NCI-H1436 treated with DMSO at 0.1 percent for 48 hours (cell line): ENCODE measurements at places on chromosomes 16 and 17.

- no peak for DNase-seq
Observed at GRCh38 chr17:17125136-17126084, 80.7 kb downstream of the PLD6 start.

DNA sequence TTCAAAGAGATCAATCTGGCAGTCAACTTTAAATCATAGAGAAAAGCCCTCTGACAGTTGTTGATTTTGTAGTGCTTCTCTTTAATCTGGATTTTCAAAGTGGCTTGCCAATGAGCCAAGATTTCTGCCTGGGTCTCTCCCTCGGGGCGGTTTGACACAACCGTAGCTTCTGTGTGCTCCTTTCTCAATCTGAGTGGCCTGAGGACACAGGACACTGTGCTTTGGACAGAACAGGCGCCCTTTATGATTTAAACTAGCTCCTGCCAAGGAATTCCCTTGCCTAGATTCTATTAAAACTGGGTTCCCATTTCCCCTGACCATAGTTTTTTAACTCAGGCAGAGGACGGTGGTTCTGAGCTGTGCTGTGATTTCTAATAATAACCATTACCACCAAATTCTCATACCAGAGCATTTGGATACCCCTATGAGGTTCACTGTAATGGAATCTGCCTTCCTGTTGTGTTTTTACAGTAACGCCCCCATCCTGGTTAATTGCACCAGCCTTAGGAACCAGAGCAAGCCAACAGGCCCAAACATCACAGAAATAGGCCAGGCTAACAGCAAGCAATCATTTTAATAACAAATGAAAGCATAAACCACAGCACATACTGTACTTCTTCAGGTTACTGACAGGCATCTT, 4.0 kb downstream of the ZFHX3 start:
- DNase-seq = no peak

- no peak for DNase-seq
Observed at GRCh38 chr17:50561746-50562141, 1.2 kb downstream of the CACNA1G start.

- DNase-seq = no peak
Observed at GRCh38 chr16:4508806-4509205, 29.8 kb downstream of the CDIP1 start.

GRCh38 chr17:64635647-64636305, 26.3 kb downstream of the SMURF2 start:
- DNase-seq = no peak

DNA sequence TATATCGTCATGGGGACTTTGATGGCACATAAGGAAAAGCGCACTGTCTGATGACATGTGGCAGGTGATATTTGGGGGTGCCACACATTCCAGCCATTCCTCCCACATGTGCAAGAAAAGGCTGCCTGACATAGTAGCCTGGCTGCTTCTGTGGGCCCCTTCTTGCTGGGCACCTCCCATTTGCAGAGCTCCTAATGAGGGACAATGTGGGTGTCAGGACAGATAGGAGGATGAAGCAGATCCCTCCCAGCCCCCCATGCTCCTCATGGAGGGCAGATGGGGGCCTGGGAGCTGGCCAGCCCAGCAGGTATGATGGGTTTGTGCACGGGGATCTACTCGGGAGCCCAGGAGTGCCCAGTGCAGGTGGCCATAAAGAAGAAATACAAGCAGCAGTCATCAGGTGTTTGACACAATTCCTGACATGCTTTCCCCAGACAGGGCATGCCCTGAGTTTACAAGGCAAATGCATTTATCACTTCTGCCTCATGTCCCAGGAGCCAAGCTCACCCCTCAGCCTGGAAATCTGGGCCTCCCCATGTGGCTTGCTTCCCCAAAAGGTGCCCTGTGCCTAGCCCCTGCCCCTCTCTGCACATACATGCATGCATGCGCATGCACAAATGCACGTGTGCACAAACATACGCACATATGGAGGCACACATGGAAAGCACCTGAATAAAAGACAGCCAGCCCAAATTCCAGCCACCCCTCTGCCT, 260.6 kb upstream of the RPL38 start:
- DNase-seq = no peak

GRCh38 chr16:70393662-70394061, 45.2 kb downstream of the ST3GAL2 start:
- DNase-seq = no peak

DNA sequence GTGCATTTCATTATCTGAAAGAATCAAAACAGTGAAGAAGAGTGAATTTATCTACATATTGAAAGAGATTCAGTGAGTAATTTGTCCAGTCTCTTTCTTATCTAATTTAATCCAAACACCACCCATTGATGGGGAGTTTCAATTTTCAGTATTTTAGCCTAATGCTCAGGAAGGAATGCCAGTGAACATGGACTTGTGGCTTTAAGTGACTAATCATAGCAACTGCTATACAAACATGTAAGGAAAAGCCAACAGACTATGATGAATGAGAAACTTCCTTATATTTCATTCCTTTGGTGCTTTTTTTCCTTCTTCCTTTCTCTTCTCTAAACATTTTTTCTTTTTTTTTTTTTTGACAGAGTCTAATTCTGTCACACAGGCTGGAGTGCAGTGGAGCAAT, 885.8 kb downstream of the KCNJ2 start:
- no peak for DNase-seq

DNA sequence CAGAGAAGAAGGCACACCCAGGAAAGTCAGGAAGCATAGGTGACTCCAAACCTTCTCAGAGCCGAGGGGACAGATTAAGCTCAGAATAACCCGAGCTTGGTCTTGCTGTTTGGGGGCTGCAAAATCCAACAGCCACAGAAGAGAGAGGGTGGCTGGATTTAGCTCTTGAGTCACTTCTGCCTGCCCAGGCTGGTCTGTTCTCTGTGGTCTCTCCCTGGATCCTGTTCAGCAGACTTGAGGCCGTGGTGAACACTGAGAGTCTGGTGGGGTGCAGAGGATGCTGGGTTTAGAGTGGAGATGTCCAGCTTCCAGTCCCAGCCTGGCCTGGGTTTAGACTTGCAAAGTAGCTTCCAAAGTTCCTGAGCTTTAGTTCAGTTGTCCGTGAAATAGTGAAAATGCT, 8.8 kb downstream of the SLC26A11 start:
- no peak for DNase-seq

DNA sequence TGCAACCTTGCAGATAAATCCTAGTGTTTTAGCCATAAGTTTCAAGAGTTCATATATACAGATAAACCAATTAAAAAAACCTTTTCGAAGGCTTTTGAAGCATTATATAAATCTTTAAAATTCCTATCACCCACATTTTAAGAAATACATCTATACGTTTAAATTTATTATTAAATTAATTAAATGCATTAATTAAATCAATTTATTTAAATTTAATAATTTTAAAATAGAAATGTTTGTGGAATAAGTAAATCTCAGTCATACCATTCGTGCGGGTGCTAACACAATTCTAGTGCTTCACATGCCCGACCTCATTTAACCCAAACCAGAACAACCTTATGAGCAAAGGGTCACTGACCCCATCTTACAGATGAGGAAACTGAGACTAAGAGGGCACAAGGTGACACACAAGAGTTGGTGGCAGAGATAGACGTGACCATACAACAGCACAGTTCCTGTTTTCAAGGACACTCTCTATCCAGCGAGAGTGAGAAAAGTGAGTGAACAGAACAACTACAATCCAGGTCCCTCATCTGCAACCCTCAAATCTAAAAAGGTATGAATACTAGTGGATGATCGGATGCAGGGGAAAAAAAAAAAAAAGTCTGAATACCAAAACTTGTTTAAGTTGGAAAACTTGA, 1.4 kb downstream of the NSMCE1 start:
- no peak for DNase-seq

DNA sequence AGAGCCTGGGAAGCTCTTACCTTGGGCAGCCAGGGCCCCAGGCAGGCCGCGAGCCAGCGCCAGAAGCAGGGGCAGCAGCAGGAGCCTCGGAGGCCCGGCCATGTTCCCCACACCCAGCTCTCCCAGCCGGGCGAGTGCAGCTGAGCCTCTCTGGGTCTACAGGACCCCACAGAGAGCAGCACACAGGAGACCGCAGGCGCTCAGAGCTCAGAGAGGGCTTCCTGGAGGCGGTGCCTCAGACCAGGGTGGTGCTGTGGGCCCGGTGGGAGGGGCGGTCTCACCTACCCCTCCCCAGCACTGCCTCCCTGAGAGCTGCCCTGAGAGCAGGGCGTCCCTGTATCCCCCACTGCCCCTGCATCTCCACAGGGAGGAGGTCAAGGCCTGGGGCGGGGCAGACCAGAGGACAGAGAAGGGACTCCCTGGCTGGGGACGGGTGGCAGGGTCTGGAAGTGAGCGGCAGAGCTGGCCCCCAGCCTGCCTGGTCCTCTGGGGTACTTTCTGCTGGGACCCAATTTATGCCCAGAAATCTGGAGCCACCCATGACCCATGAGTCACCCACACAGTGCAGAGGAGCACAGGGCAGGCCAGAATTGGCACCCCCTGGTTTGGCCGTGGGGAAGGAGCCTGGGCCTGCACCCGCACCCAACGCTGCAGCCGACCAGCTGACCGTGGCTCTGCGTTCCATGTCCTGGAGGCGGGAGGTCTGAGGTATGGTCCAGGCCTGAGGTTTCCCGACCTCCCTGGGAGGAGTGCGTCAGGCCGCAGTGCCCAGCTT, at the start of gene CD7:
Gene CD7, minus strand, starts transcription at position 215 of the 775 bp plus-strand sequence. Its CDS starts 113 bp downstream, at position 102.
- DNase-seq = no peak

- no peak for DNase-seq
Observed at GRCh38 chr17:7407485-7408251, at the start of gene NLGN2. NLGN2 (plus strand) TSS chr17:7407845; CDS start chr17:7408256, 411 bp downstream.

GRCh38 chr17:33120103-33120502, 128.5 kb downstream of the SPACA3 start:
- DNase-seq = no peak

DNA sequence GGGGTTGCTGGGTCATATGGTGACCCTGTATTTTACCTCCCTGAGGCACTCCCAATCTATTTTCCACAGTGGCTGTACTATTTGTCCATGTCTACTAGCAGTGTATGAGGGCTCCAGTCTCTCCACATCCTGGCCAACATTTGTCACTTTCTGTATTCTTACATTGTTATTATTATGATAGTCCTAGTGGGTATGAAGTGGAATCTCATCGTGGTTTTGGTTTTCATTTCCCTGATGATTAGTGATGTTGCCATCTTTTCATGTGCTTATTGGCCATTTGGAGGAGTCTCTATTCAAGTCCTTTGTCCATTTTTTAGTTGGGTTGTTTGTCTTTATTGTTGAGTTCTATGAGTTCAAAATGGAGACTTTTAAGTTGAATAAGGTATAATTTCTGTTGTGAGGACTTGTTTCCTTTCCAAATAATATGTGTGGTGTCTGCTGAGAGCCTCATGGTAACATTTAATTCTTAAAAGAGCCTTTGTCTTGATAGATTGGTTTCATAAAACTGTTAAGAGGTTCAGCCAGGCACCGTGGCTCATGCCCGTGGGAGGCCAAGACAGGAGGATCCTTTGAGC, 108.2 kb downstream of the RPTOR start:
- DNase-seq = no peak

DNA sequence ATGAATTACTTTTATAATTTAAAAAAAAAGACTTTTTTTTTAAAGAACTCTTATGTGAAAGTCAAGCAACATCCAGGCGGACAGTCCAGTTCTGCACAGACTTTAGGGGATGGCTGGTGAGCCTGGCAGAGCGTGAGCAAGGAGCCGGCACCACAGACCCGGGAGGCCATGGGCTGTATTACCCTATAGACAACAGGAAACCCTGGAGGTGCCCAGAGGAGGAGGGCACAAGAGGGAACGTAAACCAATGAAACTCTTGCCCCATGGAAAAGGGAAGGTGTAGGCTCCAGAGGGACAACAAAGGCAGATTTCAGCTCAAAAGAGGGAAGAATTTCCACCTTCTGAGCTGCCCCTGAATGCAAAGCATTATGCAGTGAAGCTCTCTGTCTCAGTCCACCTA, 25.5 kb upstream of the RPH3AL start:
- DNase-seq = no peak

- no peak for DNase-seq
Observed at GRCh38 chr17:52824542-52824941, 666.0 kb upstream of the CA10 start.

GRCh38 chr16:68434624-68435210, 13.6 kb downstream of the SMPD3 start:
- no peak for DNase-seq

DNA sequence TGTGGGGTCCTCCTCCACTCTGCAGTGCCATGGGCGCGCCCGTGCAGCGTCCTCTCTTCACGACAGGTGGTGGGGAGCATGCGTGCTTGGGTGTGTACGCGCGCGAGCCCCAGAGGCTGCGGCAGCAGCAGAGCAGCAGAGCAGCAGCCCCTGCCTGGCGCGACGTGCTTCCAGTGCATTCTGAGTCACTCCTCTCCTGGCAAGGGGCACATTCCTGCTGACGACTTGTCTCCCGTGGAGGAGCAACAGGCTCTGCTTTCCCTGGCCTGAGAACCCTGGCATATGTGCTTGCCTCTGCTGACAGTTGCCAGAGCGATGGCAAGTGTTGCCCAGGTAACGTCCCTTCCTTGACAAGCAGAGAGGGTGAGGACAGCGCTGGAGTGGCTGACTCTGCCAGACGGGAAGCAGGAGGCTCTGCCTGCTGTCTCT, 133.8 kb upstream of the PLCG2 start:
- DNase-seq = no peak

- DNase-seq = no peak
Observed at GRCh38 chr17:2259769-2260536, 43.6 kb downstream of the SMG6 start.

DNA sequence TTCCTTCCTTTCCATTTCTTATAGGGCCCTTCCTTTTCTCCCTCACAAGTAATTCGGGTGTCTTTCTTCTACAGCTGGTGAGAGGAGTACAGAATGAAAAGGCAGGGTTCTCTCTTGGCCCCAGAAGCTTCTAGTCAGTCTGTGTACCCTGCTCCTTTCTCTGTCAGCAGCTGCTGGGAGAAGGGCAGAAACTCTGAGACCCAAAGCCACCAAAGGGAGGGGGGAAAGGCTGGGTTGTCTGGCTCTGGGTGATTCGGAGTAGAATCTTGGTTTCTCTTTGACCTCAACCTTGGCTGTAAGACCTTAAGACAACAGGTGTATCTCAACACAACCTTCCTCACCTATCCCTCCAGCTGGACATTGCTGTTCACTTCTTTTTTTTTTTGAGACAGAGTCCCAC, 3.3 kb upstream of the NR1D1 start:
- DNase-seq = no peak

GRCh38 chr17:65049085-65049756, 7.3 kb downstream of the GNA13 start:
- DNase-seq = no peak

DNA sequence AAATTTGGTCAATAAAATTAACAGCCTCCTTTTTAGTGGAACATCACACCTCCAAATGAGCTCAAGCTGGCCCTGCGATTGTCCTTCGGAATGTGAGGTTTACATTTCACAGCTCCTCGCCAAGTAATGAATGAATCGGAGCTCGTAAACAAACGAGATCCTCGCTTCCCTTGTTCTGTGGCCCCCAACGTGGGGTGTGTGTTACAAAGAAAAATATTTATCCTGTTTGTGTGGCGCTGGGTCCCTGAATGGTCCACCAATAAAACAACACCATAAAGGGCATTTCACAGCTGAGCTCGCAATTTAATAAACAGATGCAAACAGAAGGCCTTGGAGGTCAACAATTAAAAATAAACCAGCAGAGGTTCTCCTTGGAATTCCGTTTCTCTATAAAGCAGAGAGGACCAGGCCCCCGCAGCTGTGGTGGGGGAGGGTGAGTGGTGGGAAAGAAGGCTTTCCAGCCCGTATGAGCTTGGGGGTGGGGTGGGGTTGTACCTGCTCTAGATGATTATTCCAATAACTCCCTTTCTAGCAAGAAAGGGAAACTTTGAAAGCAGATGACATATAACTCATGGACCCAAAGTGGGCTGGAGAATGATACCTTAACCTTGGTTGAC, 393.9 kb upstream of the SALL1 start:
- DNase-seq = no peak

- DNase-seq = no peak
Observed at GRCh38 chr16:49743203-49743464, 112.8 kb downstream of the ZNF423 start.
